Left hindlimb (tissue), 1 donor: ENCODE measurements at places on chromosomes 3 and 15.

- DNase-seq, result no peak
These were observed 62.9 kb upstream of the ULK4 start for GRCh38 chr3:42024591-42025351.

GRCh38 chr15:68512598-68512997, 66.2 kb upstream of the CORO2B start:
- DNase-seq, result no peak

GRCh38 chr3:131797776-131798175, 237.0 kb downstream of the CPNE4 start:
- no peak for DNase-seq

GRCh38 chr3:94024385-94024784, 4.0 kb downstream of the STX19 start:
- DNase-seq, result no peak

- DNase-seq, result no peak
These were observed 447.4 kb downstream of the AGBL1 start for GRCh38 chr15:86526938-86527690.

DNA sequence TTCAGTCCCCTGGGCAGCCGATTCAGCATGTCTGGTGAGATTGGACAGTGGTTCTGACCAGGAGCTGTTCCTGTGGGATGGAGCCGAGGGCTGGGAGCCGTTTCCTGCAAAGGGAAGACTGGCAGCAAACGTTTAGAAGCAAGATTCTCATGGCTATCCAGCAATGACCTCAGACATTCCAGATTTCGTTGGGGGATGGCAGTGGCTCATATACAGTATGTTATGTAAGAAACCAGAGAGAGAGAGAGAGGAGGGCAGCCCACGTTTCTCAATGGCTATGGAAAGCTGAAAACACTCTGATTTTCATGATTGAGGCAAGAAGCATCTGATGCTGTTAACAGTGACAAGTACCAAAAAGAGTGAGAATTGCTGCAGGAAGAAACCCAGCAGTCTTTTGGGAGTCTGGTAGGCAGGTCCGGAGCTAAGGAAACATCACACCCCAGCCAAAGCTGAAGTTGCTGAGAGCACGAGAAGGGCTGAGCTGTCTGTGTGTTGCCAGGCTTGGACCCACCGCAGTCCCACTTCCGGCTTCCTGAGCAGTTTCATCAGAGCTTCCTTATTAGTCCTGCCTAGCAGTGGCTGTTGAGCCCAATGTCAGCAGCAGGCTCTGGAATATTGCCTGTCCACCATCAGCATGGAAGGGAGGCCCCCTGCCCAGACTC, 25.6 kb upstream of the VPS8 start:
- DNase-seq, result peak; percentile 90

GRCh38 chr15:57619746-57620145, 28.0 kb downstream of the MYZAP start:
- DNase-seq, result no peak

DNA sequence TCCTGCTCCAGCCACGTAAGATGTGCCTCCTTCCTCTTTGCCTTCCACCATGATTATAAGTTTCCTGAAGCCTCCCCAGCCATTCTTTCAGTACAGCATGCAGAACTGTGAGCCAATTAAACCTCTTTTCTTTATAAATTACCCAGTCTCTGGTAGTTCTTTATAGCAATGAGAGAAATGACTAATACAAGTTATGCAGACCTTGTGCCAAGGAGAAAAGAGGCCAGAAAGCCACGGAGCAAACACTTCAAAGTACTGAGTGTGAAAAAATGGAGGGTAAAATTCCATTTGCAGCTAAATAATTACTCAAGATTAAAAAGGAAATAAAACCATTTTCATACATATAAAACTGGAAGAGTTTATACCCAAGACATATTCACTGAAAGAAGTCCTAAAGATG, 213.6 kb upstream of the LINGO1 start:
- DNase-seq, result no peak

DNA sequence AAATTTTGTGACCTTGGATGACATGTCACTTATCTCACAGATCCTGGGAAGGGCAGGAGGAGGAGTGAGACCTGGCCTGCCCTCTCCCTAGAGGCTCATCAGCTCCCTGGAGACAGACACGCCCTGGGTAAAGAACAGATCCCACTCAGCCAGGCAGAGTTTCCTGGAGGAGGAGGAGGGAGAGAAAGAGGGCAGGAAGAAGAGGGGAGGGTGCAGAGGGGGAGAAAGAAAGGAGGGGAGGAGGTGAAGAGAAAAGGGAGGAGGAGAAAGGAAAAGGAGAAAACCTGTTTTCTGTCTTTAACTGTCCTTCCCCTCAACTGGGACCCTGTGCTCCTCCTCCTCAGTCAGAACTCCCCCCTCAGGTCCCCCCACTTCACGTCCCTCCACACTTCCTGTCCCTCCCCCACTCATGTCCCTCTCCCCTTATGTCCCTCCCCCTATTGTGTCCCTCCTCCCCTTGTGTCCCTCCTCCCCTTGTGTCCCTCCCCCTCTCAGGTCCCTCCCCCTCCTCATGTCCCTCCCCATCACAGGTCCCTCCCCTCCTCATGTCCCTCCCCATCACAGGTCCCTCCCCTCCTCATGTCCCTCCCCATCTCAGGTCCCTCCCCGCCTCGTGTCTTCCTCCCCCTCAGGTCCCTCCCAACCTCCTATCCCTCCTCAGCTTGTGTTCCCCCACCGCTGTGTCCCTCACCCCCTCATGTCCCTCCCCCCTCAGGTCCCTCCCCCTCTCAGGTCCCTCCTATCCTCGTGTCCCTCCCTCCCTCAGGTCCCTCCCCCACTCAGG, 52.3 kb upstream of the CGNL1 start:
- DNase-seq, result no peak
